ENCODE measurements at places on chromosomes 4 and X.

- no peak for DNase-seq
These were observed 332.8 kb downstream of the SH2D1A start for GRCh38 chrX:124679199-124679598.

GRCh38 chrX:97622111-97622510, 738.4 kb downstream of the RPA4 start:
- no peak for DNase-seq

GRCh38 chr4:141711211-141711610, 74.8 kb downstream of the IL15 start:
- DNase-seq = peak; percentile 56

GRCh38 chr4:79653871-79654270, 245.8 kb upstream of the GK2 start:
- DNase-seq = no peak

- no peak for DNase-seq
These were observed 450.1 kb upstream of the TENM3 start for GRCh38 chr4:181793096-181793495.

DNA sequence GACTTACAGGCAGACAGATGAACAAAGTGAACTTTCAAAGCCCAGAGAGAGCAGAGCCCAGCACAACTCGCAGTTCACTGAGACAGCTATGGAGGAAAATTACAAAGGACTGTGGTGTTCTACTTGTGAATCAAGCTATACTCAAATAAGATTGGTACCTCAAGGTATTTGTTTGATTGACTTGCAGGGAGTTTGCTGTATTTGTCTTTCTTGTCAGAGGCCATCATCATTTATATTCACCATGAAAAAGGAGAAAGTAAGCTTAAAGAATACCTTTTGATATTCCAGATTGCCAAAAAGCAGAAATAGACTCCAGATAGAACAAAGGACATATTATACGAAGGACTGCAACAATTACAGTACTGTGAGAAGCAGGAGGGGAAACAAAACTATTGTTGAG, 1047.9 kb downstream of the RPA4 start:
- DNase-seq = no peak

DNA sequence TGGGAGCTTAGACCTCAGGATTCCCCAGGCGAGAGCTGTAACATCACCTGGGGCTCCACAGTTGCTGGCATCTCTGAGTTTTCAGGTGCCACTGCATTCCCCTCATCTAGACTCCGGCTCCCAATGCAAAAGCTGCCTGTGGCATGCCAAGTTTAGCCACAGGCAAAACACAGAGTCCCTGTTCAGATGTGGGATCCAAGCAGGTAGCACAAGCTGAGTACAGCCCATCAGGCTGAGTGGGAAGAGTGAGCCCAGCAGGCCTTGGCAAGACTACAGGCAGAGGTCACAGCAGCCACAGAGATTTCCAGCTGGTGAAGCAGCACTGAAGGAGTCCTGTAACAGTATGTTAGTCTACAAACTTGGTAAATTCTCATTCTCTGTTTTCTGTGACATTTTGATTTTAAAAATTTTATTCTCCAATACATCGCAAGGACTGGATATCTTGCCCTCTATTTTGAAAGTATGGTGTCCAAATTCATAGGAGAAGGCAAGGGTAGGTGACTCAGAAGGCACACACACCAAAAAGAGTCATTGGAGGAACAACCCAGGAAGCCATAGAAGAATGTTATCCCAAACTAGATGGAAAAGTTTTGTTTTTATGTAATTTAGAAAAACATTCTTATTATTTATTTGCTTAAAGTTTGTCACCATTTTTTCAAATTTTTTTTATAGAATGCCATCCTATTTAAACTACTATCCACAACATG, 13.6 kb upstream of the CXCL2 start:
- peak; percentile 25 for DNase-seq

GRCh38 chr4:65635051-65635821, 35.1 kb downstream of the EPHA5 start:
- no peak for DNase-seq

GRCh38 chr4:140743194-140743931, 12.8 kb downstream of the TBC1D9 start:
- peak; percentile 57 for DNase-seq

- DNase-seq = no peak
These were observed 6.4 kb upstream of the CCSER1 start for GRCh38 chr4:90120815-90121214.

- DNase-seq = no peak
These were observed 280.5 kb upstream of the GATB start for GRCh38 chr4:152041295-152041694.

GRCh38 chr4:81799371-81799770, 327.7 kb upstream of the RASGEF1B start:
- no peak for DNase-seq

GRCh38 chr4:23425570-23425969, 464.3 kb downstream of the PPARGC1A start:
- DNase-seq = no peak

DNA sequence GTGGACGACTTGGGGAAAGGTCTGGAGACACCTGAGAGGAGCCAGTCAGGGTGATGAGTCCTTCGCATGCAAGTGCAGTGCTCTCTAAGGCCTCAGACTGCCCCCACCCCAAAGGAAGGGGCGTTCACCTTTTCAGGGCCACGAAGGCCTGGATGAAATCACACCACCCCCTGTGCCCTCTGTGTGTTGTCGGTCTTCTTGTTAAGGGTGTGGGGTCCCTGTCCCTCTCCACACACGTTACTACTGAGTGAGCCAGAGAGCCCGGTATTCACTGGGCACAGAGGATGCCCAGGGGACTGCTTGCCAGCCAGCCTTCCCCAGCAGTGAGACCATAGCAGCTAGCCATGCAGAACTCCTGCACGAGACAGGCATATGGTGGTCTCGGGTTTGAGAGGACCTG, 72.0 kb downstream of the MTMR1 start:
- DNase-seq = no peak

- DNase-seq = no peak
These were observed 207.1 kb upstream of the DKK2 start for GRCh38 chr4:107243141-107243781.

DNA sequence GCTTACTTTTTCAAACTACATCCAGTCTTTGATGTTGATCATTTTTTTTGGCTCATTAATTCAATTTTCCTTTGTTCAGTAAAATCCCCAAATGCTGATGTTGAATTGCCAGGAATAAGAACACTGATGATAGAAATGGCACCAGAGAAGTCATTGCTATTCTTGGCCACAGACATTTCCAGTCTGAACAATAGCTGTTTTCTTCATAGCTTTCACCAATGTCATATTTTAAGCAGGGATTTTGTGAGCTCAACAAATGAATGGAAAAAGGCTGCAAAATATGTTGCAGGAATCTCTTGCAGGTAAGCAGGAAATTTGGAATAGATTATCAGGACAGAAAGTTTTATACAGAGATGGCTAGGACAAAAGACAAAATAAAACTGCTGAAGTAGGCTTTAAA, 40.5 kb upstream of the GLRB start:
- no peak for DNase-seq

- DNase-seq = no peak
These were observed 379.1 kb downstream of the IL1RAPL1 start for GRCh38 chrX:28966331-28966730.

DNA sequence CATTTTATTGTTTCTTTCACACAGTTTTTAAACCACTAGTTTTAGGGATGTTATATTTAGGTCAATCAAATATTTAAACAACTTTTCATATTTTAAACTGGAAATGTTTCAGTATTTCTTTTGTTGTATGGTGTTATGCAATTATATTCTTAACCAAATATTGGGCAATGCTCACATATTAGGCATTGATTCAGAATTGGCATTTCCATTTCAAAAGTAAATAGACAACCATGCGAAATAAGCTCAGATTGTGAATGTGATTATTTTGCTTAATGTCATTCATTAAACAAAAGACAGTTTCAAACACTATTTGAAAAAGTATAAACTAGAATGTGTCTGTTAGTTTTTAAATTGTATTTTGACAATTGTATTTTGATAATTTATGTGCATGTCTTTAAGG, 36.9 kb downstream of the ARAP2 start:
- DNase-seq = no peak

GRCh38 chr4:136680271-136680670, 852.0 kb downstream of the PCDH18 start:
- DNase-seq = peak; percentile 60

- no peak for DNase-seq
These were observed 203.4 kb downstream of the ZNF674 start for GRCh38 chrX:46341767-46342322.

DNA sequence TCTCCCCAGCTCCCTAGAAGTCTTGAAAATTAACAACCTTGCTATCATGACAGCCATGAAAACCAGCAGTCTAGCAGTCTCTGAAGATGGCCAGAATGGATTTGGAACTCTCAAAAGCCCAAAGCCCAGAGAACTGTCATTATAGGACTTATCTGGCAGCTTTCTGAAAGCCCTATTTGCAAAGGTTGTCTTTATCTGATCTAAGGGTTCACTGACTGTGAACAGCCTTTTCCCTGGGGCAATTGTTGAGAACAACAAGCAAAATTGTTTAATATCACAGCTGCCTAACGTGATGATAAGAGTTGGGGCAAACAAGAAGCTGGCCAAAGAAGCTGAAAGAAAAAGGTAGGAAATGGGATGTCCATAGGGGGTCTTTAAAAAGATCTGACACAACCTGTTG, 20.9 kb upstream of the KLHL8 start:
- no peak for DNase-seq

DNA sequence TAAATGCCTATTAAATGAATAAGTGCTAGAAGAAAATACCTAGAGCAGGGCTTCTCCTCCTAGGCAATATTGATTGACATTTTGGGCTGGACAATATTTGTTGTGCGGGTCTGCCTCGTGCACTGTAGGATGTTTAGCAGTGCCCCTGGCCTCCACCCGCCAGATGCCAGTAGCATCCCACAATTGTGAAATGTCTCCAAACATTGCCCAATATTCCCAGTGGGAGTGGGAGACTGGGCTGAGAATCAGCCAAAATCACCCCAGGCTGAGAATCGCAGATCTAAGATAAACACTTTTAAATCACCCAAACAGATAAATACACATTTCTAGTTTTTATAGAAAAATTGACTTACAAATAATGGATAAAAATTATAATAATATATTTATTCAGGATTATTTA, 916.2 kb upstream of the LCORL start:
- no peak for DNase-seq

GRCh38 chr4:151105454-151106032, 6.1 kb downstream of the RPS3A start:
- no peak for DNase-seq

DNA sequence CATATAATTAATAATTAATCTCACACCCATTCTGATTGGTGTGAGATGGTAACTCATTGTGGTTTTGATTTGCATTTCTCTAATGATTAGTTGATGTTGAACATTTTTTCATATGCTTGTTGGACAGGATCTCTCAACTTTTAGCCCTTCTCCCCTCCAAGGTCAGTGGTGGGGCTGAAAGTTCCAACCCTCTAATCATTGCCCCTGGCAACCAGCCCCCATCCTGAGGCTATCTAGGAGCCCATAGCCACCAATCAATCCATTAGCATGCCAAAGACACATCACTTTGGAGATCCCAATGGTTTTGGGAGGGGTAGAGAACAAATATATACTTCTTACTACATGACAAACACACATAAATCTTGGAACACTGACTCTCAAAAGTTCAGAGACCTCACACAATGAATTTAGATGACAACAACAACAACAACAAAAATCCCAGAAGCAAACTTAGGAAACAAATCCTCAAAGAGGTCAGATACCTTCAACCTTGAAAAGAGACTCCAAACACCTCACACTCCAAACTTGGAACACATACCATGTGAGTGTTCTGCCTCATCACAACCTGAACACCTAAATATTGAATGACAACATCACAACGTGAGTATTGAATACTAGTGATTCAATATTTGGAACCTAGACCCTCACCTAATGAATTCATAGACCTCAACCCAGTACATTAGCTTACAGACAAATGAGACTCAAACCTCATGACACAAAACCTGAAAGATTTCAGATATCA, 19.0 kb upstream of the PAGE4 start:
- no peak for DNase-seq

- no peak for DNase-seq
These were observed 102.8 kb downstream of the SLC2A9 start for GRCh38 chr4:9918484-9918883.

- DNase-seq = no peak
These were observed at the start of gene FGF16 for GRCh38 chrX:77446908-77447652. FGF16 (plus strand) TSS chrX:77447389; CDS start chrX:77447675, 286 bp downstream.

DNA sequence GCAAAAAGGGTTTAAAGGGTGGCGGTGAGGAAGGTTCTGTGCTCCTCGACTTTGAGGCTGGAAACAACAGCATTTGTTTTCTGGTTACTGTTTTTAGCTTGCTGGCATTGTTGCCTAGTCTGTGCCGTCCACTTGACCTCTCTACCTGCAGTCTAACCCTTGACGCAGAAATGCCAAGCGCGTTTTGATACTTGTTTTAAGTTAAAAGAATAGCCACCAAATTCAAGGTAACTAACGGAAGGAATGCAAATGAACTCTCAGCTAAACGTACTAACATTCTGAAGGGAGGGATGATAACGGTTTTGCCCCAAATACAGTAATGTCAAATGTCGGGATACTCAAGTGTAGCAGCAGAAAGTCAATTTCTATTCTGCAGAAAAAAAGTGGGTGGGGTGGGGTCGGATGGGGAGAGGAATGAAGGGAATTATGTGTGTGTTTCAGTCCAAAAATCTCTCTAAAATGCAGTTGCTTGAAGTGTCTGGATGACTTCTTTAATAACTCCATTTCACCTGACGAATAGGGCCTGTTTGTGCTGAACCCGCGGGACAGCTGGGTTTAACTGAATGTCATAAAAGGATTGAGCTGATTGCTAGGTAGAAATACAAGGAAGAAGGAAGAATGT, 3.4 kb upstream of the NKX6-1 start:
- no peak for DNase-seq

DNA sequence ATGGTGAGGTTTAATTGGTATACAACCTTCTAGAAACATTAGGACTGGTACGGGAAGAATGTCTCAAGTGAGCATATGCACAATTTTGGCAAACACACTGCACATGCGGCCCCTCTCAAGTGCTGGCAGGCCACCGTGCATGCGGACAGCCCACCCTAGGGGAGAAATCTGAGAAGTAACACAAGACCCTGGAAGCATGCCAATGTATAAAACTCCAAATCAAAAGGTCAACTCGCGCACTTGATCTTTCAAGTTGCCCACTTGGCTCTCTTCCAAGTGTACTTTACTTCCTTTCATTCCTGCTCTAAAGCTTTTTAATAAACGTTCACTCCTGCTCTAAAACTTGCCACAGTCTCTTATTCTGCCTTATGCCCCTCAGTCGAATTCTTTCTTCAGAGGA, 488.3 kb downstream of the CFAP47 start:
- no peak for DNase-seq

GRCh38 chrX:15606136-15606535, 5.4 kb upstream of the ACE2 start:
- DNase-seq = no peak

GRCh38 chr4:3349116-3349515, 56.3 kb downstream of the RGS12 start:
- no peak for DNase-seq

GRCh38 chr4:176256921-176257320, 12.1 kb downstream of the ASB5 start:
- DNase-seq = no peak

Measured in ELR (cell line).